Dermis blood vessel endothelial cell (primary cell): ENCODE measurements at places on chromosomes 3 and 15. TPM values are rescaled to one million over a fixed set of nuclear protein-coding genes. Genes with fewer than 3 reads are reported as not detected.

CHRNB4 gene
- total RNA-seq: not detected in 2 replicates

SLC2A2 gene
- not detected in 2 replicates for total RNA-seq

SMCO1 gene
- not detected in 2 replicates for total RNA-seq

MINDY2 gene
- 17.5 and 20.2 TPM in 2 replicates for total RNA-seq

IL17RE gene
- total RNA-seq: 0.14 and 0.17 TPM in 2 replicates

FBXW12 gene
- not detected in 2 replicates for total RNA-seq

BSN gene
- under 0.01 and 0.05 TPM in 2 replicates for total RNA-seq

CFAP100 gene
- total RNA-seq: not detected in 2 replicates

FBN1 gene
- total RNA-seq: 122 and 163 TPM in 2 replicates

ARHGAP31 gene
- total RNA-seq: 51.7 and 64.1 TPM in 2 replicates

HIGD2B gene
- total RNA-seq: not detected in 2 replicates

- no peak for DNase-seq
Observed at GRCh38 chr3:142040941-142041491, 108.3 kb downstream of the TFDP2 start.

DNA sequence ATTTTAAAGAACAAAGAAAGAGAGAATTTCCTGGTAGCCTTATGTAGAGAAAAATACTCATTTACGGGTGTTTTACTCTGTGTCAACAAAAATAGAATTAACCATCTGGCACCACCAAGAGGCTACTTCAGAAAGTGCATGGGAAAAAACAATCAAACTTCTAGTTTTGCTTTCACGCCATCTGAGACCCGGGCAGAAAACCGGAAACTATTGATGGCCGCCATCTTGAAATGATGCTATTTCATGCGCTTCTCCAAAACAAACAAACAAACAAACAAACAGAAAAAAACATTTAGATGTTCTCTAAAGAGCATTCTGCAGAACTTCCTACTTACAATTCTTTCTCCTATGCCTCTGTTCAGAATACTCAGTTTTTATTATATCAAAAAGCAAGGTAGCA, 49.4 kb upstream of the SYNPR start:
- DNase-seq: peak; percentile 18

GRCh38 chr15:70281261-70281810, 183.6 kb upstream of the TLE3 start:
- DNase-seq: no peak

GRCh38 chr3:123335007-123335670, 113.8 kb downstream of the ADCY5 start:
- DNase-seq: no peak

DNA sequence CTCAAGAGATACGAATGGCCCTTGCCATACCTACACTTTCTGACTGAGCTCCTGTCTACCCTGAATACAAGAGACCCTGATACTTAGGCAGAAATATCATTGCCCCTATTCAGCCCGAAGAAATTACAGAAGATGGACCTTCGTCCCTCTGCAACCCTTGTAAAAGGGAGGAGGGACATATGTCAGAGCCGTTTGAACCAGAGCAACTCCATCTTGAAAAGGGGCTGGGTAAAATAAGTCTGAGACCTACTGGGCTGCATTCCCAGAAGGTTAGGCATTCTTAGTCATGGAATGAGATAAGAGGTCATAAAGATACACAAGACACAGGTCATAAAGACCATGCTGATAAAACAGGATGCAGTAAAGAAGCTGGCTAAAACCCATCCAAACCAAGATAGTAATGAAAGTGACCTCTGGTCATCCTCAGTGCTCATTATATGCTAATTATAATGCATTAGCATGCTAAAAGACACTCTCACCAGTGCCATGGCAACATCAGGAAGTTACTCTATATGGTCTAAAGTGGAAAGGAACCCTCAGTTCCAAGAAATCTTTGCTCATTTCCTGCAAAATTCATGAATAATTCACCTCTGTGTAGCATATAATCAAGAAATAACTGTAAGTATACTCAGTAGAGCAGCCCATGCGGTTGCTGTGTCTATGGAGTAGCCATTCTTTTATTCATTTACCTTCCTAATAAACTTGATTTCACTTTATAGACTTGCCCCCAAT, 49.7 kb upstream of the GPD1L start:
- DNase-seq: peak; percentile 45

DNA sequence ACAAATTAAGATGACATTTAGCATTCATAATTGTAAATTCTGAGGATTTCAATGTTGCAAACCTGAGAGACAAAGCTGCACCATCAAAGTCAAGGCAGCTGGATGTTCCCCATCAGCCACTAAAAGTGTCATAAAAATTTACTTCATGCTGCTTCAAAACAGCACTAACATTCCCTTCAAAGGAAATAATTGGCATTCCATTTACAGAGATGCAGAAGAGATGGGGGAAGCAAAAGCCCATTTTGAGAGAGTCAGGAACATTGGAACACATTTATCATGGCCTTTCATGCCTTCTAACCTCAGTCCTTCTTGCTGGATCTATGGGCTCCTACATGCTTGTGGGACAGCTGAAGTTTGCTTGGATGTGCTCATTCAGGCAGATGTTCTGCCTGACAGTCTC, 6.4 kb upstream of the TMEM158 start:
- no peak for DNase-seq

DNA sequence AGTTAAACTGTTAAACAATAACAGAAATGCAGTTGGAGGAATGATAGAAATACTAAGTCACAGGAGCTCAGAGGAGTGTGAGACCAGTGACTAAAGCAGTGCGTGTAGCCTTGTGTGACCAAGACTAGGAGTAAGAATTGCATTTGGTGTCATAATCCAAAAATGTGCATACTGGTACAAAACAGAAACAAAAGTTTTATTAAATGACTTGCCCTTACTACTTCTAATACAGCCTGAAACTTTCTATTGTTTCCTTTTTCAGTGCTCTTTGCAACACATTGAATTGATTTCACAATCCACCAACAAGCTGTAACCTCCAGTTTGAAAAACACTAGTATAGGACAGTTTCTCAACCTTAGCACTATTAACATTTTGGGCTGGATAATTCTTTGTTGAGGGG, 17.1 kb downstream of the SNX1 start:
- no peak for DNase-seq

DNA sequence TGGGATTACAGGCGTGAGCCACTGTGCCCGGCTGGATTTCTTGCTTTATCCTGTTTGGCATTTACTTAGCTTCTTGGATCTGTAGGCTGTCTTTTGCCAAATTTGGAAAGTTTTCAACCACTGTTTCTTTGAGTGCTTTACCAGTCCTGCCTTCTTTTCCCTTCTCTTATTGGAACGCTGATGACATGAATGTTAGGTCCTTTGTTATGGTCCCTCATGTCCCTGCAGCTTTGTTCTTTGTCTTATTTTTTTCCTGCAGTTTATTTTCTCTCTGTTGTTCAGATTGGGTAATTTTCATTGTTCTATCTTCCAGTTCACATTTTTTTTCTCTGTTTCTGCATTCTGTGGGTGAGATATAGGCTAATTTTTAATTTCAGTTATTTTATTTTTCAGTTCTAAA, 25.0 kb downstream of the SH3GL3 start:
- no peak for DNase-seq

GRCh38 chr3:101950510-101950909, 101.2 kb downstream of the NFKBIZ start:
- peak; percentile 56 for DNase-seq

GRCh38 chr15:63465104-63465503, 39.3 kb upstream of the USP3 start:
- DNase-seq: no peak

DNA sequence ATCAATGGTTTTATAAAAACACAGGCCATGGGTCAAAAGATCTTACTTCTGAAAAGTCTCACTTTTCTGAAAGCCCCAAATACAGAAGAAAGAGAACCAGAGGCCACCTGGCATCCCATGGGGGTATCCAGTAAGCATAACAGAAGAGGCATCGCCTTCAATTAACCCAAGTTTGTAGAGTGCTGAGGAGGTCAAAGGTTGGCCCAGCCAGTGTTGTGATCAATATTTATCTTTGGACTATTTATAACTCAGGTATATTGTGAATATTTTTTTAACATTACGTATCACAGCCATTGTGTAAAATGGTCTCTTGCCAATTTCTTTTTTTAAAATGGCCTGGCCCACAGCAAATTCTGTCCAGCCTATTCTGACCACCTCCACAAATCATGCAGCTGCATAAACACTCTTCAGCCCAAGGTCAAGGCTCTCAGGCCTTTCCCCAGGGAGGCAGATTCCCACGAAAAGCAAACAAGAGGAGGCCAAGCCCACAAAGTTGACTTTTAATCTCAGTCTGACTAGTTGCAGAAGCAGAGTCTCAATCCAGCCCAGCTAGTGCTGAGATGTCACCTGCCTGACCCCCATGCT, 26.2 kb upstream of the SPTBN5 start:
- peak; percentile 94 for DNase-seq

DNA sequence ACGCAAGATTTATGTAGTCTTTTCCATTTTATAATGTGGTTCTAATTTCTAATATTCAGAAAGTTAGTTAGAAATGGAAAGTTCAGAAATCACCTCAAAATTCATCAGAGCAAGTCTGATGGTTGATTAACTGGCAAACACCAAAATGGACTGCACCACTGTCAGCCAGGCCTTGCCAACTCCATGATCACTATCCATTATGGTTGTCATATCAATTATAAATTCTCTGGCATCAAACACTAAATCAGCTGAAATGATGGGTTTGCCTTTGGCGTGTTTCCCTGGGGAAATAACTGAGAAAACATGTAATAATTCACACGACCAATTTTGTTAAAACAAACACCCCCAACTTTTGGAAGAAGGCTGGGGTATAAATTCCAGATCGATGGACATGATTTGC, 219.4 kb downstream of the CDIN1 start:
- no peak for DNase-seq

DNA sequence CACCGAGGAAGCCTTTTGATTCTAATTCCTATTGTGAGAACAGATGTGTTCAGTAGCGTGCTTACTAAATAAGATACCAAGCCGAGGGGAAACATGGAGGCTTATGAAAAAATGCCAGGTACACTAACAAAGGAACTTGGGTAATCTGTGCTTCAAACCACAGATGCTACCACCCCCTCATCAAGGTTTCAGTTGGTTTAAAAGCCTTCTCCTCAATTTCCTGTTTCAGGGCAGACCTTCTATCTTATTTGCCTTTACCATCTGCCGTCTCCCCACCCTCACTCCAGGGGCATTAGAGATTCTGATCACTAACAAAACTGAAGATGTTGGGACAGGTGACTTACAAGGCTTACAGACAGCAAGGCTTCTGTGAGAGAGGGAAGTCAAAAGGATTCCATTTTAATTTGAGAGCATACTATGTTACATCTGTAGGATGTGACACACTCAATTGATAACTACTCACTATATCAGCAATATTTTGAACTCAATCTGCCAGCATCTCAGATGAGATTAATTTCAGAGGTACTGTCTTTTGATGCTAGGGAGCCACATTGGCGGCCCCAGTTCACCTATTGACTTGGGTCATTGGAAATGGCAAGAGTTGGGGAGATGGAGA, 60.6 kb upstream of the PLCL2 start:
- DNase-seq: no peak

DNA sequence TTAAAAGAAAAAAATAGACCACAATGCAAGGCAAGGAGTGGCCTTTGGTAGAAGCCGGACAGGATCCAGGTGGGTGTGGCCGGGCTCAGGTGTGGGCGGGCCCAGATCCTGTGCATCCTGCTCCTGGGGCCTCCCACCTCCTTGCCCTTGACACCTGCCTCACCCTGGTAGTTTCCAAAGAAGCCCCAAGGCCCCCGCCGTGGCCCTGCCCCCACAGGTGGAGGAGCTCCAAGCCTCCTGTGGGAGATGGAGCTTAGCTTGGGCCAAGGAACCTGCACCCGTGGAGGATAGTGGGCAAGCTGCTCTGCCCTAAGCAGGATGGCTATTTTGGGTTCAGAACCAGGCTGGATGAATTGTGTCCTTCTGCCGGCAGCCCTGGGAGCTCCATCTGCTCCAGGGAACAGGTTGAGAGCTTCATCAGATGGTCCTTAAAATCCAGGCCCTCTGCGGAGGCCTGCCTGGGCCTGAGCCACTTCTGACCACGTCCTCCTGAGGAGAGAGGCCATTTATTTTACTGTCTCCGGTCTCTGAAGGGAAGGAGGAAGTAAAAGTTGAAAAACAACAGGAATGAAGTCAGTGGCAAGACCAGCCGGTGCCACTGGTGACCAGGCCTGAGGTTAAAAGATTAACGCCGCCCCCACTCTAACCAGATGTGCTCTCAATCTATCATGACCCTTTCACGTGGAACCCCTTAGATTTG, 53.9 kb upstream of the KLF13 start:
- no peak for DNase-seq

DNA sequence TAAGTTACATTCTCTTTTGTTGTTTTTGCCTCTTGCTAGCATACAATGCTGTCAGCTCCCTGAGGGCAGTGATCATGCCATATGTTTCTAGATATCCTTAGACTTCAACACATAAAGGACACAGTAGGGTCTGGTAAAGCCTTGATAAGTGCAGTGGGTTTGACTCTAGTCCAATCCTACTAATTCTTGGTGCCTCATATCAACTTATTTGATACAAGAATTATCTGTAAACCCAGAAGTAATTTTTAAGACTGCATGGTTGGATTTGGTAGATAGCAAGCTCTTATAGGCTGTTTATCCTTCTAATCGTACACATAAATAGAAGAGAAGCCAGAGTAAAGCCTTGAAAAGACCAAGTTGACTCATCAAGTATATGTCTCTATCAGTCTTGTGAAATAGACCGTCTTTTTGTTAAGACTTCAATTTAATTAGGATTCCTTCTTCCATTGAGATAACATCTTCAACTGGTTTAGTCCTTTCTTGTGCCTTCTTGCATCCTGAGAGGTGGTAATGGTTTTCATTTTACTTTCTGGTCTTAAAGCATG, 265.6 kb upstream of the CDIN1 start:
- DNase-seq: no peak

DNA sequence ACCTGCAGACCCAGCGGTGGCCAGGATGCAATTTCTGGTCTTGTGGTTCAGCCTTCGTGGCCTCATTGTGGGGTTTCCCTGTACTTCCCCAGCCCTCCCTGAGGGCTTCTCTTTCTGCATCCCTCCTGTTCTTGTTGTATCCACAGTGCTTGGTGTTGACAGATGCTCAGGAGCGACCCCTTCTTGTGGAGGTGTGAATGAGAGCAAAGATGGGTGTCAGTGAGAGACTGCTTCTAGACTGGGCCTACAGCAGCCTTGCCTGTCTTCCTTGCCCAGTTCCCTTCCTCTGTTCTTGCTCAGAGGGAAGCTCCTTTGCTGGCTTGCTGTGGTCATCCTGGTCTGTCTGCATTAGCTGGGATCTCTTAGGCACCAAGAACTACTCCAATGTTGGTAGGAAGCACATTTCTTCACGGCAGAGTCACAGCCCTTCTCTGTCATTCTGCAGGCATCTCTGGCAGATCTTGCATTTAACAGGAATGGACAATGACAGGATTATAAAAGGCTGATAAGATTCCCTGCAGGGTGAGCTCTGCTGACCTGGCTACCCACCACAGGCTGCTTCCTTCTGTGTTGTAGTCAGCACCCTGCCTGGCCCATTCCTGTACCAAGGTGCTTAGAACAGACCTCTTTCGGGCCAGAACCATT, 317.8 kb upstream of the C2CD4B start:
- DNase-seq: no peak

GRCh38 chr3:4581124-4581424, 87.9 kb downstream of the ITPR1 start:
- DNase-seq: no peak

DNA sequence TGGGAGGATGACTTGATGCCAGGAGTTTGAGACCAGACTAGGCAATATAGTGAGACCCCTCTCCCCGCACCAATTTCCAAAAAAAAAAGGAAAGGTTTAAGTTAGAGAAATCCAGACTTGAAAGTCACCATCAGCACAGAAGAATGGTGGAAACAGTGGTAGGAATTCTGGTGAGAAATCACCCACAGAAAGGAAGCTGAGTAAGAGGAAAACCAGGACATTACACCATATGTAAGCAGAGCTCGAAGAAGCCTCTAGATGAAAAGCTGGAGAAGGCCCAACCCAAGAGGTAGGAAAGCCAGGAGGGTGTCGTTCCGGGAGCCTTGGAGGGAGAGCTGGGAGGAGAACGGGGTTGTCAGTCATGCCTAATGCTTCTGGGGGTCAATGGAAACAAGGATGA, 40.5 kb downstream of the RASGRP1 start:
- no peak for DNase-seq
